ENCODE measurements at places on chromosomes 3 and 15.

DNA sequence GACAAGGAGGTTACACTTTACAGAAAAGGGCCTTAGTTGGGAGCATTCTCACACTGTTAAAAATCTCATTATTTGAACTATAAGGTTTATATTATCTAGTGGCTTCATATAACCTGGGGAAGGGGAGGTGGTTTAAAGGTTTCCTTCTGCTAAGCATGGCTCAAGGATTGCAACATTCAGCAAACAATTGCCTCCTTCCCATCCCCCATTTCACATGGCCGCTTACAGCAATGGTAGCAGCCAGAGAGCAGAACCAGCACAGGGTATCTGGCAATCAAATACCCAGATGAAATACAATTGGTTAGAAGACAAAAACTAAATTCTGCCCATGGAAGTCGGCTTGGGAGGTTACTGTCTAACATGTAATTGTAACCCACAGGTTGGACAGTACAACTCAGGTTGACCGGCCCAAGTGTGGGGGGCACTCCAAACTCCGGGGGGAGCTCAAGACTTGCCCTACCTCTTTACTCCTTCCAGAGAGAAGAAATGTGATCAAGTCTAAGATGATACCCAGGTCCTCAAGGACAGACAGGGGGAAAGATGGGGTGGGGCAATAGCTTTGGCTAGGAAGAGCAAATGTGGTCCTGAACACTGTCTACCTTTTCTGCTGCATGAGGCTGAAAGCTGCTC lies 15.5 kb downstream of the ETV5 start:
- H3K27me3 ChIP-seq = peaks cover 14% of the 10 kb centered on the region
- no peaks in the 10 kb centered on the region for H3K4me1 ChIP-seq
- H3K4me3 ChIP-seq = no peak overlapping the region
- H3K27ac ChIP-seq = no peak overlapping the region

GRCh38 chr15:57751177-57751800 lies 44.8 kb downstream of the POLR2M start:
- no peaks in the 10 kb centered on the region for H3K36me3 ChIP-seq
- no peak for ATAC-seq

- peak overlapping the region; percentile 94 for H3K27ac ChIP-seq
- no peak for ATAC-seq
- peaks cover 30% of the 10 kb centered on the region for H3K4me1 ChIP-seq
Observed at GRCh38 chr3:130748467-130748861, 1.8 kb upstream of the PIK3R4 start.

DNA sequence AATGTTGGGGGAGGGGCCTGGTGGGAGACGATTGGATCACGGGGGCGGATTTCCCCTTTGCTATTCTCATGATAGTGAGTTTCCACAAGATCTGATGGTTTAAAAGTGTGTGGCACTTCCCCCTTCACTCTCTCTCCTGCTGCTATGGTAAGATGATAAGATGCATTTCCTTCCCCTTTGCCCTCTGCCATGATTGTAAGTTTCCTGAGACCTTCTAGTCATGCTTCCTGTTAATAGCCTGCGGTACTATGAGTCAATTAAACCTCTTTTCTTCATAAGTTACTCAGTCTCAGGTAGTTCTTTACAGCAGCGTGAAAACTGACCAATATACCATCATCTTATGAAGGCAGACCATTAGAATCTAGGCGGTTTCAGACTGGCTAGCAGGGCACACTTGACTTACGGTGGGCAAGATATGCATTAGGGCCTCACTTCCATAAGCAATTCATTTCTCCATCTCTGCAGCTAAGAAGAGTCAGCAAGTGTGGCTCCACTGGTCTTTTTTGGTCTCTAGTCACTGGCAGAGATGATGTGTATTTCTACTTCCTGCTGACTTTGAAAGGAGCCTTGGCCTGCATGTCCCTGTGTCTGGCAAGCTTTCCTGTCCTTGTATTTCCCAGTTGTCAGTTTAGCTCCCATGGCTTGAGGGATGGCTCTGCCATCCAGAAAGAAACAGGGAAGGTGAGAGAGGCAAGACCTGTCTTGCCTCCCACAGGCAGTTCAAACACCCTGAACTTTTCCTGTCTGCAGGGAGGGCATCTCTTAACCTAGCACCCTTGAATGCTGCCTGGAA lies 109.0 kb upstream of the ADAMTS9 start:
- no peak overlapping the region for H3K4me3 ChIP-seq
- no peak for ATAC-seq
- no peaks in the 10 kb centered on the region for H3K36me3 ChIP-seq
- no peak overlapping the region for H3K27ac ChIP-seq
- H3K27me3 ChIP-seq = no peaks in the 10 kb centered on the region

DNA sequence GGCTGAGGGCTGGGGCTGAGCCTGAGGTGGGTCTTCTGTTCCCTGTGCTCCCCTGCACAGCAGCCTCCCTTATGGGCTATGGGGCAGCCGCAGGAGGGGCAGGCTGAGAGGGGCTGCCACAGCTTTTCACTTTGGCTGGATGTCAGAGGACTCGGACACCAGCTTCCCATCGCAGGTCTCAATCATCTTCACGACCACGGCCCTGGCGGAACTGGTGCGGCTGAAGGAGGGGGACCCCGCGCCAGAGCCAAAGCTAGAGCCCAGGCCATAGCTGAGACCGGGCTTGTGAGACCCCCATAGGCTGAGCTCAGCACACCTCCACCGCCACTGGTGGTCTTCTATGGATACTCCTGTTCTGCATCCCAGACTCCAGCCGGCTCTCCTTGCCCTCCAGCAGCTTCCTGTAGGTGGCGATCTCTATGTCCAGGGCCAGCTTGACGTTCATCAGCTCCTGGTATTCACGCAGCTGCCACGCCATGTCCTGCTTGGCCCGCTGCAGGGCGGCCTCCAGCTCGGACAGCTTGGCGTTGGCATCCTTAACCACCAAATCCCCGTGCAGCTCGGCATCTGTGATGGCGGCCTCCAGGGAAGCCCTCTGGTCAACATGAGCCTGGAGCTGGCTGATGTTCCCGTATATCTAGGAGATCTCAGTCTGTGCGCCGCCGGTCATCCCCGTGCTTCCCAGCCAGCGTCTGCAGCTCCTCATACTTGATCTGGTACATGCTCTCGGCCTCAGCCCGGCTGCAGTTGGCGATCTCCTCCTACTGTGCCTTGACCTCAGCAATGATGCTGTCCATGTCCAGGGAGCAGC lies 181.7 kb upstream of the SYNPR start:
- no peak for ATAC-seq
- no peak overlapping the region for H3K27ac ChIP-seq
- no peak overlapping the region for H3K4me3 ChIP-seq
- no peaks in the 10 kb centered on the region for H3K4me1 ChIP-seq

DNA sequence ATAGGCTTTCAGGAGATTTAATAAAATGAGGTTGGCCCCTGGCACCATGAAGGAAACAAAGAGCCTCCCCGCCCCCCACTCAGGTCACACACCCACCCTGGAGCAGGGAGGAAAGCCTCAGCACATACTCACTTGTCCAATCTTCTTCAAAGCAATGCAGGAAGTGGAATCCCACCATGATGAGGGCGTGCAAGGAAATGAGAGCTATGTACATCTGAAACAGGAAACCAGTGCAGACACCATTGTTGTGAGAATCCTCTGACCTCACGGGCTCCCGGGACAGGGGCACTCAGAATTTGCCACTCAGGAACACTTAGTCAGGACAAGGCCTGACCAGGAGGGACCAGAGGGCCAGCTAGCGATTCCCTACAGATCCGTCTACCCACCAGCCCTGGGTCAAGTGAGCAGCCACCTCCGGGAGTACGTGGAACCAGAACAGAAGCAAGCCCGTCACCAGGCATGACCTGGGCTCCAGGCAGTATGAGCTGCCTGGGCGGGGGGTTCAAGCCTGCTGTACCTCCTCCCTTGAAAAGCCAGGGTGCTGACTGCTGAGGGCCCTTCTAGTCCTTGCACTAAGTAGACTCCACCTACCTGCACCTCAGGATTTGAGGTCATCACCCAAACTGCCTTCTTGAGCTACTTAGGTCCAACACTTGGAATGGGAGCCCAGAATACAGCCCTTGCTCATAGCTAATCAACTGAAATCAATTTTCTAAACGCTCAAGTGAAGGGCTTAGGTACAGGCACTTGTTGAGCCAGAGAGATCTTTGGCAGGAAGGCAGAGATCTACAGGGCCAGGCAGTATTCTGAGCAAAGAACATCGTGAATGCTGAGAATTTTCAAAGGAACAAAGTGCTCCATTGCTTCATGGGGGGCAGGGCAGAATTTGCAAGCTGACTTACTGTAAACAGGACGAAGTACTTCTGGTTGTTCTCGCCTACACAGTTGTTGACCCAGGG lies 42.7 kb downstream of the ZDHHC3 start:
- H3K36me3 ChIP-seq = peaks cover 64% of the 10 kb centered on the region
- no peak overlapping the region for H3K27ac ChIP-seq
- no peak for ATAC-seq
- H3K27me3 ChIP-seq = no peaks in the 10 kb centered on the region
- no peaks in the 10 kb centered on the region for H3K4me1 ChIP-seq

- no peak overlapping the region for H3K4me3 ChIP-seq
- H3K27ac ChIP-seq = no peak overlapping the region
- H3K4me1 ChIP-seq = peaks cover 6% of the 10 kb centered on the region
- no peaks in the 10 kb centered on the region for H3K27me3 ChIP-seq
- H3K36me3 ChIP-seq = peaks cover 21% of the 10 kb centered on the region
Observed at GRCh38 chr3:188262913-188263683, 109.1 kb downstream of the LPP start.

DNA sequence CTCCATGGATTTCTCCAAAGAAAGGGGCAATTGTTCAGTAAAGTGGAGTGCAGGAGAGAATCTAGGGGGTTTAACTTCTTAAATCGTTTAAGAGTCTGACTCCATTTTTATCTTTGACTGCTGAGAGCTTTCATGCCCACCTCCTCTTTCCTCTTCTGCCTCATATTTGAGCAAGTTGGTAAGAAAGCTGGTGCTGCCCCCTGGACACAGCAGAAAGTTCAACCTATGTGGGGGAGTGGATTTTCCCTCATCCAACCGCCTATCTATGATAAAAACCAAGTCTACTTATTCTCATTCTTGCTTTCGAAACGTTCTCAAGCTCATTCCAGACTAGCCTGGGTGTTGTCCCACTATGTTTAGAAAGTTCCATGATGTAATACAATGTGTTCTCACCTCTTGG lies 26.0 kb downstream of the HHLA2 start:
- peaks cover 11% of the 10 kb centered on the region for H3K36me3 ChIP-seq
- no peaks in the 10 kb centered on the region for H3K27me3 ChIP-seq
- peak; percentile 71 for ATAC-seq
- peak overlapping the region; percentile 60 for H3K27ac ChIP-seq
- H3K4me1 ChIP-seq = peaks cover 23% of the 10 kb centered on the region

DNA sequence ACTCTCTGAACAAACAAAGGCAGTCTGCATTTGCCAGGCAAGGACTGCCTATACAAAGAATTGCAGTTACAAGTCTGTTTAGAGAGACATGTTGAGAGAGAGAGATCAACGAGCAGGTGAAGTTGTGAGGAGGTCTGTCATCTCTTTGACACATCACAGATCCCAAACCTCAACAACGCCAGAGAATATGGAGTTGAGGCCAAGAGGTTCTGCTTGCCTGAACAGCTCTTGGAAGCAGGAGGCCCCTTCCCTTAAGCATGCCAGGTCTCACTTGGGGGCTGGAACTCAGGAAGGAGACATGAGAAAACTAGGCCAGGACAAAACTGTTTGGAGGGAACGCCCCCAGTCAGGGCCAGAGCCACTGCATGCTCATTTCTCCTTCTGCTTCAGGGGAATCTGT lies 22.3 kb upstream of the MUSTN1 start:
- no peak overlapping the region for H3K4me3 ChIP-seq
- peaks cover 10% of the 10 kb centered on the region for H3K4me1 ChIP-seq
- no peak for ATAC-seq
- no peak overlapping the region for H3K27ac ChIP-seq

DNA sequence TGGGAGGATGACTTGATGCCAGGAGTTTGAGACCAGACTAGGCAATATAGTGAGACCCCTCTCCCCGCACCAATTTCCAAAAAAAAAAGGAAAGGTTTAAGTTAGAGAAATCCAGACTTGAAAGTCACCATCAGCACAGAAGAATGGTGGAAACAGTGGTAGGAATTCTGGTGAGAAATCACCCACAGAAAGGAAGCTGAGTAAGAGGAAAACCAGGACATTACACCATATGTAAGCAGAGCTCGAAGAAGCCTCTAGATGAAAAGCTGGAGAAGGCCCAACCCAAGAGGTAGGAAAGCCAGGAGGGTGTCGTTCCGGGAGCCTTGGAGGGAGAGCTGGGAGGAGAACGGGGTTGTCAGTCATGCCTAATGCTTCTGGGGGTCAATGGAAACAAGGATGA lies 40.5 kb downstream of the RASGRP1 start:
- no peak for ATAC-seq
- no peak overlapping the region for H3K27ac ChIP-seq
- no peaks in the 10 kb centered on the region for H3K4me1 ChIP-seq
- no peak overlapping the region for H3K4me3 ChIP-seq
- H3K27me3 ChIP-seq = no peaks in the 10 kb centered on the region

DNA sequence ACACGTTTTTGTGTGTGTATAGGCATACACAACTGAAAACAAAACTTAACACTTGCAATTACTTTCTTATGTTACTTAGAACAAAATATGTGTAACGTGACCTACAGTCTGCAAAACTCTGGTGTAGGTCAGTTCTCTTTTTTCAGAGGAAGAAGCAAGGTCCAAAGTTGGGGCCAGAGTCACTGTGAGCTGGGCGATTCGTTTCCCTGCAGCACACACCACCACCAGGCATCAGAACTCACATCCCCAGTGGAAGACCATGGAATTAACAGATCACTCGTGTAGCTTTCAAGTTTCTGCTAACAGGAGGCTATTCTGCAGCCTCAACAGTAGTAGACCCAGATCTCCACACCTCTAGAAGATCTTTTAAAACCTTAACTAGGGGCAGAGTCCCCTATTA lies 25.8 kb downstream of the ANP32A start:
- H3K4me1 ChIP-seq = peaks cover 98% of the 10 kb centered on the region
- ATAC-seq = peak; percentile 28
- peaks cover 21% of the 10 kb centered on the region for H3K36me3 ChIP-seq
- H3K27ac ChIP-seq = peak overlapping the region; percentile 79
- H3K4me3 ChIP-seq = peak overlapping the region; percentile 61

DNA sequence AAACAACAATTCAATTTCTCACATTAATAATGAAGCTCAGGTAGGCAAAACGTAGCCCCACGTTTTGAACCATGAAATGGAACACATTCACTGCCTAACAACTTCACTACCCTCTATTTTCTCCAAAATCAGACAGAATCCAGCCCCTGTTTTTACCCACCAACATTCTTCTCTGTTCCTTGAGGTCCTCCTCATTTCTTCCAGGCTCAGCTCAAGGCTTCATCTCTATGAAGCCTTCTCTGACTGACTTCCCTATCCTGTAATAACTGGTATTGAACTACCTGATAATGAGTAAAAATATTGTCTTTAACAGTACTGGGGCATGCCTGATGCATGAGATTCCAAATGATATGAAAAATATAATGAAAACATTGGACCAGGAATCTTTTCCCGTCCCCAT lies 2.2 kb downstream of the TFRC start:
- peak overlapping the region; percentile 96 for H3K27ac ChIP-seq
- peaks cover 15% of the 10 kb centered on the region for H3K36me3 ChIP-seq
- ATAC-seq = no peak
- H3K4me1 ChIP-seq = peaks cover 59% of the 10 kb centered on the region
- H3K4me3 ChIP-seq = peak overlapping the region; percentile 98

GRCh38 chr15:47618241-47618640 lies 99.1 kb upstream of the SEMA6D start:
- no peaks in the 10 kb centered on the region for H3K4me1 ChIP-seq
- no peak for ATAC-seq
- no peaks in the 10 kb centered on the region for H3K27me3 ChIP-seq
- H3K36me3 ChIP-seq = no peaks in the 10 kb centered on the region

All from stimulated activated memory B cell treated with anti-CD40 and anti-IgM and Interleukin-4, amounts not matched to agents 10 μg/mL and 1 μg/mL and 100 μg/mL, for 72 hours (primary cell).